ENCODE measurements at places on chromosomes 11 and 22.
A peak's percentile ranks its signal among the peaks of the same experiment; 100 is the strongest.

GRCh38 chr22:29979777-29980321 is 96.9 kb downstream of the MTMR3 start:
- no peak overlapping the region for H3K27ac ChIP-seq
- no peaks in the 10 kb centered on the region for H3K27me3 ChIP-seq
- H3K4me1 ChIP-seq: no peaks in the 10 kb centered on the region

GRCh38 chr11:62921201-62921572 is at the start of gene CHRM1:
Gene CHRM1 (minus strand): TSS chr11:62921363. CDS start chr11:62911100, 10,263 bp downstream.
- peaks cover 36% of the 10 kb centered on the region for H3K27me3 ChIP-seq
- peaks cover 14% of the 10 kb centered on the region for H3K4me1 ChIP-seq
- no peaks in the 10 kb centered on the region for H3K36me3 ChIP-seq
- no peak within 1 kb of the TSS for H3K27ac ChIP-seq

- H3K36me3 ChIP-seq: no peaks in the 10 kb centered on the region
- peak; percentile 33 for DNase-seq
- H3K27ac ChIP-seq: no peak overlapping the region
- H3K4me3 ChIP-seq: no peak overlapping the region
- no peaks in the 10 kb centered on the region for H3K27me3 ChIP-seq
- H3K4me1 ChIP-seq: peaks cover 8% of the 10 kb centered on the region
These were observed 5.9 kb upstream of the PHF21A start for GRCh38 chr11:46127150-46127638.

DNA sequence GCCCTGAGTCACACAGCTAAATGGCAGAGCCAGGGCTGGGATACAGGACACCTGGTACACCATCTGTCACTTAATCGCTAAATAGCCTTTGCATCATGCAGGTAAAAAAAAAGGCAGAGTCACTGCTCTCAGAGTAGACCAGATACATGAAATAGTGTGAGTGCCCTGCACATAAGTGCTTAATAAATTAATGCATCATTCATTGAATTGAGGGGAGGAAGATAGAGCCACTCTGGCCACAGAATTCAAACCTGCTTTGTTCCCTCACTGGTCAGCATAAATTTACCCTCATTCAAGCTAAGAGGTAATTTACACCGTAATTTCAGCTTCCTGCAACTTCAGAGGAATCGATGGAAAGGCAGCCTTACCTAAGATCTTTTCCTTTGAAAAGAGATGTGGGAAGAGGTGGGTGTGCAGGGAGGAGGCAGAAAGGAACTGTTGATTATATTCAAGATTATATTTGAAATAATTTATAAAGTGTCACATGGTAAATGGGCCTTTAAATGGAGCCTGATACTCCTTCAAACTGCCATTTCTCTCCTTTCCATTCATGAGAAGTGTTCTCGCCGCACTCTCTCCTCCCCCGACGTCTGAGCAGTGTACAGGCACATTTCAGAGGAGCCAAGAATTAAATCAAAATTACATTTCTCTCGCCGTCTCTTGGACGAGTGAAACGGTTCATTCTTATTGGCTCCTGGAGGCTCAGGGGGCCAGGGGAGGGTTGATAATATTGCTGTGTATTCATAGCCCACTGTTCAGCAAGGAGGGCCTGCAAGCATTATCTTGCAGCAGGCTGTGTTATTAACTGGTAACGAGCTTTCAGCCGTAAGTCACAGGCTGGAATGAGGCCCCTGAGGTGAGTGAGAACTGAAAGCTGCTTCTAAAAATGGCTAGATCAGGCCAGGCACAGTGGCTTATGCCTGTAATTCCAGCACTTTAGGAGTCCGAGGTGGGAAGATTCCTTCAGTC is 52.2 kb upstream of the HMGXB4 start:
- no peak overlapping the region for H3K27ac ChIP-seq
- no peak overlapping the region for H3K4me3 ChIP-seq
- H3K4me1 ChIP-seq: no peaks in the 10 kb centered on the region

DNA sequence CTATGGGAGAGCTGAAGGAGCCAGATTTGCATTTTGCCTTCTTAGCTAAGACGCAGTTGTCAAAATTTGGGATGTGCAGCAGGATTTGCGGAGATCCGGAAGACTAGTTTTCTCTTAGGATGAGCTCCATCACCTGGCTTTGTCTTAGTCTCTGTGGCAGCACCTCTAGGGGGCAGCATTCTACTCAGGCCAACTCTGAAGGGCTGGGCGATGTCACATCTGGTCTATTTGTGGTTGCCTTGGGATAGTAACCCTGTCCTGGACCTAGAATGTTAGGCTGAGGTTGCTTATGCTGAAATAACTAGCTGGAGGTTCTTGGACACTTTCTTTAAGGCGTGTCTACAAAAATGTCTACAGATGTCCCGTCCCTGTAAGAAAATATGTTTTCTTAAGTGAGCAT is 116.2 kb downstream of the FAT3 start:
- no peaks in the 10 kb centered on the region for H3K36me3 ChIP-seq
- H3K4me3 ChIP-seq: no peak overlapping the region
- no peak for DNase-seq
- no peak overlapping the region for H3K27ac ChIP-seq

- no peaks in the 10 kb centered on the region for H3K4me1 ChIP-seq
- no peaks in the 10 kb centered on the region for H3K36me3 ChIP-seq
- no peak overlapping the region for H3K4me3 ChIP-seq
- DNase-seq: no peak
- H3K27me3 ChIP-seq: no peaks in the 10 kb centered on the region
- H3K27ac ChIP-seq: no peak overlapping the region
These were observed 229.3 kb downstream of the CASP12 start for GRCh38 chr11:104668797-104669463.

GRCh38 chr11:1753229-1753928 is 3.0 kb upstream of the IFITM10 start:
- peaks cover 7% of the 10 kb centered on the region for H3K27me3 ChIP-seq
- H3K4me1 ChIP-seq: peaks cover 49% of the 10 kb centered on the region
- H3K4me3 ChIP-seq: no peak overlapping the region
- no peak overlapping the region for H3K27ac ChIP-seq

DNA sequence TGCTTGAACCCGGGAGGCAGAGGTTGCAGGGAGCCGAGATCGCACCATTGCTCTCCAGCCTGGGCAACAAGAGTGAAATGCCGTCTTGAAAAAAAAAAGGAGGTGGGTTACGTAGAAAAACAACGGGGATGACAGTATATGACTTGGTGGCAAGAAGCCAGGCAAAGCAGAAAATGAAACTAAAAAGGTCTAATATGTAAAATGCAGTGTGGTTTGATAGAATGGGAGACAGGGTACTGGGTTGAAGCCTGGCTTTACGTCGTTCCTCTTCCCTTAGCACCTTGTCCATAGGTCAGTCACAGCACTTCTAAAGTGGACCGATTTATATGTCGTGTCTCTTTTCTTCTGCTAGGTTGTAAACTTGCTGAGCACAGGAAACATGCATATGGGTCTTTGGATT is 274.9 kb upstream of the ZC3H12C start:
- no peaks in the 10 kb centered on the region for H3K36me3 ChIP-seq
- no peak overlapping the region for H3K27ac ChIP-seq
- DNase-seq: no peak
- H3K27me3 ChIP-seq: no peaks in the 10 kb centered on the region
- H3K4me3 ChIP-seq: no peak overlapping the region

All from effector memory CD4-positive, alpha-beta T cell (primary cell).